Activated CD4-positive, alpha-beta memory T cell treated with anti-CD3 and anti-CD28 coated beads, Interleukin-2, amount 10 ng/mL, durations not matched to agents 7 days and 5 days (primary cell): ENCODE measurements at places on chromosomes 3 and 15. TPM values are rescaled to one million over a fixed set of nuclear protein-coding genes. Genes with fewer than 3 reads are reported as not detected.
A peak's percentile ranks its signal among the peaks of the same experiment; 100 is the strongest.

DNA sequence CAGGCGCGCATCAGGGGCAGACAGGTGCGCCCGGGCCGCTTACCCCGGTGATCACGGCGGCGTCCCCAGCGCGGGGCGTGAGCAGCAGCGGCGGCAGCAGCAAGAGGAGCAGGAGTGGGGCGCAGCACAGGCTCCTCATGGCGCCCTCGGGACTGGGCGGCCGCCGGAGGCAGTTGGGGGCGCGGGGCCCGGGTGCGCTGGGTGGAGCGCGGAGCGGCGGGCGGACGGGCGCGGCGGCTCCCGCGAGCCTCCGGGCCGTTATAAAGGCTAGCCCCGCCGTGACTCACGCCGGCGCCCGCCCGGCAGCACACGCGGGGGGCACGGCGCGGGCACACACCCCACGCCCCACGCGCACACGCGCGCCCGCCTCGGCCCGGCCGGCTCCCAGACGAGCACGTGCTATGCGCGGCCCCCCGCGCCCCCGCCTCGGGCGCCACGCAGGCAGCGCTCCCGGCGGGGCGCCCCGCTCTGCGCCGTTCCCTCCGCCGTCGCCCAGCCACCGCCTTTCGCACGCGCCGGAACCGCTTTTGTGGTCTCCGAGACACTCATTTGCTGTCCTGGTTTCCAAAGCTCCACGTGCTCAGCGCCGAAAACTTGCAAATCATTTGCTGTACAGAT lies at the start of gene PROK2:
Gene PROK2 (minus strand): TSS at position 235 of the 618 bp plus-strand sequence. CDS start 96 bp downstream, at position 139.
- no peak within 1 kb of the TSS for H3K27ac ChIP-seq
- peak; percentile 50 for DNase-seq
- peaks cover 38% of the 10 kb centered on the region for H3K4me1 ChIP-seq
- H3K4me3 ChIP-seq = peak within 1 kb of the TSS; percentile 72
- H3K27me3 ChIP-seq = peaks cover 60% of the 10 kb centered on the region

The ERICH6 gene
- 0.81 TPM for total RNA-seq

DNA sequence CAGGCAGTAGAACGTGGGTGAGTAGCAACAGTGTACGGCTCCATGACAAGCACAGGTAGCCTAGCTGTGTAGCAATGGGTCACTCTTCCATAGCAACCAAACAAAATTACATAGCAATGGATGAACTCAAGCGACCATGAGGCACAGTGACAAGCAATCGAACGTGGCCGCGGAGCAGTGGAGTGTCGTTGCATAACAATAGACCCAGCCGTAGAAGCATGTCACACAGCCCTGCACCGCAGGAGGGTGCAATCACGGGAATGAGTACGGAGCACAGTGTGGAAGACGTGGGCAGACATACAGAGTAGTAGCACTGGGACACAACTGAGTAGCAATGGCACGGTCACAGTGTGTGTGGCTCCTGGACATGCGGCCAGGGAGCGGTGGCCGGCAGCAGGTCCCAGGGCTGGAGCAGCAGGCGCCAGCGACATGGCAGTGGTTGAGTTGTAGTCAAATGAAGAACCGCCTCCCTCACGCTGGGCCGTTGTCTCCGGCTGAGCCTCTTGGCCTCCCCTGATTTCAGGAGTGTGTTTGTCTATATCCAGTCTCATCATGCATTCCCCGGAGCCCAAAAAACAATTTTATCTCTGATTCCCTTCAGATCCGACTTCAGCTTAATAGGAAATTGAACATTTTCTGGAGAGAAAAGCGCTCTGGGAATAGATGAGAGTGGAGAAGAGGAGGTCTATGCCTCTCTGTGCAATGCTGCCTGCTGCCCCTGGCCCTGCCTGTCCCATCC lies 64.1 kb downstream of the CCDC33 start:
- no peaks in the 10 kb centered on the region for H3K36me3 ChIP-seq
- no peak overlapping the region for H3K4me3 ChIP-seq
- DNase-seq = no peak
- no peak overlapping the region for H3K27ac ChIP-seq

GRCh38 chr3:13159890-13160289 lies 86.7 kb upstream of the IQSEC1 start:
- no peak overlapping the region for H3K27ac ChIP-seq
- no peak for DNase-seq
- H3K4me3 ChIP-seq = no peak overlapping the region

DNA sequence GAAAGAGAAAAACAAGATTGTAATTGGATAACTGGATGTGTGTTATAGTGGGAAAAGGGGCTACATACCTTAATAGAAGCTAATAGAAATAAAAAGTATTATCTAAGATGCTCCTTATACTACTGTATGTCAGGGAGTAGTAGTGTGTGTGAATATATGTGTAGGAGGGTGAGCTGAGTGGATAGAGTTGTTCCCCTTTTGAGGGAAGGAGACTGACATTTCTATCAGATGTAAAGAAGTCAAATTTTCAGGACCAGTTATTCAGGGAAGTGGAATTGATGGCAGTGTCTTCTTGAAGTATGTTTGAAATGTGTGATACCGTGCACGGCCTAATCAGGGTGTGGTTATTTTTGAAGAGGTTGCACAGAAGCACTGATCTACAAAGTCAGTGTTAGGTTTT lies 49.1 kb downstream of the PCOLCE2 start:
- H3K27me3 ChIP-seq = peaks cover 31% of the 10 kb centered on the region
- no peak for DNase-seq
- no peak overlapping the region for H3K4me3 ChIP-seq
- H3K36me3 ChIP-seq = no peaks in the 10 kb centered on the region
- H3K4me1 ChIP-seq = no peaks in the 10 kb centered on the region
- H3K27ac ChIP-seq = no peak overlapping the region

DNA sequence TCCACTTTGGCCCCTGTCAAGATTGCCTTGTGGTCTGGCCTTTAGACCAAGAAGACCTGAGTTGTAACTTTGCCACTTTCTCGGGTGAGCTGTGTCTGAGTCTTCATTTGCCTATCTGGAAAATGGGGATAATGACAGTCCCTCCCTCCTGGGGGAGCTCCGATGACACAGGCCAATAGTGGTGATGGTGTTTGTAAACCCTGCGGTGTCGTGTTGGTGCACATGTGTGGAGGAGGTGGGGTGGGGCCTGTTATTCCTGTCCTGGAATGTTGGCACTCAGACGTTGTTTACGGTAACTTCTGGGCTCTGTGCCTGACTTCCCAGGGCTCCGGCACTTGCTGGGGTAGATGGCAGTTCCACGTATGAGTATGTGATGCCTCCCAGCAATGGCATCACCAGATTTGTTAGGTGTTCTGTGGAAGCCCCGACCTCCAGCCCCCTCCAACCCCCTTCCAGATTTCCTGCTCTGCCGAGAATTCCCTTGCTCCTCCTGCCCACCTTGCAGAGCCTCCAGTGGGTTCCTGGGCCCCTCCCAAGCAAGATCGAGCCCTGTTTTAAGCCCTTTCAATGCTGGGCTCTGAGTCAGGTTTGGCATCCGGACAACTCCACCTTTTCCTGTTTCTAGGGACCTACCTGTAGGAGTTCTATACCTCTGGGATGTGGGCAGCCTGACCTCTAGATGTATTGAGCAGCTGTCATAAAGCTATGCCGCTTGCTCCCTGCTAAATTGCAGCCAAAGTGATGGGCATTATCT lies 31.4 kb downstream of the HRH1 start:
- no peak overlapping the region for H3K27ac ChIP-seq
- H3K4me3 ChIP-seq = no peak overlapping the region
- no peaks in the 10 kb centered on the region for H3K36me3 ChIP-seq
- no peaks in the 10 kb centered on the region for H3K4me1 ChIP-seq
- H3K27me3 ChIP-seq = peaks cover 20% of the 10 kb centered on the region

The CALML4 gene
- 13.1 TPM for total RNA-seq

DNA sequence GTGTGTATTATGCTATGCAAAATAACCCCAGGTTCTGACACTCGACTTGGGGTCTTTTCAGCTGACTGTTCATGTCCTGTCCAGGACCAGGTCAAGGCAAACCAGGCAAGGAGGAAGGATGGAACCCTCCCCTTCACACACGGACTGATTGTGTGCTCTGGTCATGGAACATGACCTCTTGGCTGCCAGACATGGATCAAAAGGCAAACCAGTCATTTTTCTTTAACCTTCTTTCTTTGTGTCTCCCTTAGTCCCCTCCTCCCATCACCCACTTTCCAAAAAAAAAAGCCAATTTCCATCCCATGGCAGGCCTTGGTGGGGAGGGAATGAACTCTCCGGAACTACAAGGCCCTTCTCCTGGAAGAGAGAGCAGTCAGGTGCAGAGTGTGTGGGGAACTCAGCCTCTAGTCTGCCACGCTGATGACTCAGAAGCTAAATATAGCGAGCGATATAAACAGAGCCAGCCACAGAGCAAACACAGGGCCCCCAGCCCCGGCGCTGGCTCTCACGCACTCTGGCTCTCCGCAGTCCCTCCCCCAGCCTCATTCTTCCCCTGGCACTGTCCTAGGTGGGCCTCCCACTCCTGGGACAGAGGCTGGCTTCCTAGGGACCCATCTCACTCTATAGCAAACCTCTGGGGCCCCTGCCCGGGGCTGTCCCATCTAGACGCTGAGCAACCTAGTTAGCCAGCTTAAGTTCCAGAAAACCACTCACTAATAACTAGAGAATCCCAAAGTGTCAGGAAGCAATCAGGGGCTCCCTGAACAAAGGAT lies 10.0 kb downstream of the BMF start:
- peaks cover 78% of the 10 kb centered on the region for H3K4me1 ChIP-seq
- H3K4me3 ChIP-seq = peak overlapping the region; percentile 48
- no peaks in the 10 kb centered on the region for H3K27me3 ChIP-seq
- DNase-seq = peak; percentile 81
- peaks cover 17% of the 10 kb centered on the region for H3K36me3 ChIP-seq

DNA sequence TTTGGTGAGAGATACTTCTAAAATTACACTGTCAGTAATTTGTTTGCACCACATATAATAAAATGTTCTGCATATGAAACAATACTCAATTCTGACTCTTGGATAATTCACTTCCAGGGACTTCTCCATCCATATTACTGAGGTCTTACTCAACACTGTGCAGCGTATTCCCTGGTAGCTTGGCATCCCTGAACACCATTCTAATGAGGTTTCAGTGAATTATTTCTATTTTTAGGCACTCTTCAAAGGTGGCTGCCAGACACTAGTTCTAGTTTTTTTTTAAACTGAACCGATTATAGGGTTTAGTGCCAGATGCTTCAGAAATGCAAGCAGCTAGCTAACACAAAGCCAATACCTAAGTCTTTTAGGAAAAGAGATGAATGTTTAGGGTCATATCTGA lies 283.3 kb downstream of the FEZF2 start:
- no peaks in the 10 kb centered on the region for H3K4me1 ChIP-seq
- no peak for DNase-seq
- no peaks in the 10 kb centered on the region for H3K27me3 ChIP-seq
- H3K36me3 ChIP-seq = no peaks in the 10 kb centered on the region

The WDR93 gene
- total RNA-seq = not detected

The KLHL6 gene
- total RNA-seq = 48.6 TPM

GRCh38 chr3:149368201-149368673 lies 9.2 kb downstream of the TM4SF1 start:
- DNase-seq = no peak
- H3K27ac ChIP-seq = no peak overlapping the region
- H3K4me3 ChIP-seq = no peak overlapping the region
- H3K27me3 ChIP-seq = peaks cover 15% of the 10 kb centered on the region

The TNIK gene
- 57.6 TPM for total RNA-seq

DNA sequence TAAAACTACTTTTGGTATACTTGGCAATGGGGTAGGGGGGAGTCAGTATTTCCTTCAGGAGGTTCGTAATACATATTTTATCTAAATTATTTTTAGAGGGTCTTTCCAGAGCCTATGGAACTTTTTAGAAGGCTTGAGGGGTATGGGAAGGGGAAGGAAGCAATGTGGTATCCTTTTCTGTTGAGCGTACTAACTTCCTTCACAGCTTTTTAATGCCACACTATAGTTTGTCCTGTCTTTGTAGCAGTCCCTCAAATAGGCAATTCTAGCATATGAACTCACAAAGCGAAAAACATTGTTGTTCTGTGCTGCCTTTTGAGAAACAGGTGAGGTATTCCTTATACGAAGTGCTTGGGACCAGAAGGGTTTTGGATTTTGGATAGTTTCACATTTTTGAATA lies 22.3 kb upstream of the P2RY13 start:
- no peak overlapping the region for H3K4me3 ChIP-seq
- no peaks in the 10 kb centered on the region for H3K36me3 ChIP-seq
- no peak overlapping the region for H3K27ac ChIP-seq
- peaks cover 14% of the 10 kb centered on the region for H3K4me1 ChIP-seq
- DNase-seq = no peak

GRCh38 chr3:134708671-134709070 lies 57.8 kb upstream of the KY start:
- H3K27me3 ChIP-seq = no peaks in the 10 kb centered on the region
- no peak for DNase-seq
- H3K4me3 ChIP-seq = no peak overlapping the region

DNA sequence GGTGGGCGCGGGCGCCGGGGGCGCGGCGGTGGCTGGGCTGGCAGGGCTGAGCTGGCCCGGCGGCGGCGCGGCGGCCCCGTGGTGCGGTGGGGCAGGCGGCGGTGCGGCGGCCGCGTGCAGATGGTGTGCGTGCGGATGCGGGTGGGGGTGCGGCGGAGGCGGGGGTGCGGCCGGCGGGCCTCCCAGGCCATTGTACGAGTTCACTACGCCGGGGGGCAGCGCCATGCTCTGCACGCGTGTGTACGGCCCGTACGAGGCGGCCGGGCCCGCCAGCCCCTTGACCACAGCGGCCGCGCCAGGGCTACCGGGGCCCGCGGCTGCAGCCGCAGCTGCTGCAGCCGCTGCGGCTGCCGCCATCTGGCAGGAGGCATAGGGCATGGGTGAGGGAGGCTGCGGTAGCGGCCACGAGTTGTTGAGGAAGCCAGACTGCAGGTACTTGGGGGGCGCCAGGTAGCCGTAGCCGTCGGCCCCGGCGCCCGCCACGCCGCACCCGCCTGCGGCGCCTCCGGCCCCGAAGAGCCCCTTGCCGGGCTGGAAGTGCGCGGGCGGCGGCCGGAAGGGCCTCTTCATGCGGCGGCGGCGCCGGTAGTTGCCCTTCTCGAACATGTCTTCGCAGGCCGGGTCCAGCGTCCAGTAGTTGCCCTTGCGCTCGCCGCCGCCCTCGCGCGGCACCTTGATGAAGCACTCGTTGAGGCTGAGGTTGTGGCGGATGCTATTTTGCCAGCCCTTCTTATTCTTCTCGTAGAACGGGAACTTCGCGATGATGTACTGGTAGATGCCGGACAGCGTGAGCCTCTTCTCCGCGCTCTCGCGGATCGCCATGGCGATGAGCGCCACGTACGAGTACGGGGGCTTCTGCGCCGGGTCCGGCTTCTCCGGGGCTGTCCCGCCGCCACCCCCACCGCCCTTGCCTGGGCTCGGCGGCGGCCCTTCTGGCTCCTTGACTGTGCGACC lies 951 bp downstream of the FOXL2 start:
- H3K4me3 ChIP-seq = peak overlapping the region; percentile 47
- no peak for DNase-seq
- H3K27me3 ChIP-seq = peaks cover 86% of the 10 kb centered on the region
- H3K27ac ChIP-seq = no peak overlapping the region
- peaks cover 9% of the 10 kb centered on the region for H3K36me3 ChIP-seq
- H3K4me1 ChIP-seq = peaks cover 35% of the 10 kb centered on the region

- no peaks in the 10 kb centered on the region for H3K36me3 ChIP-seq
- no peak for DNase-seq
- peaks cover 3% of the 10 kb centered on the region for H3K27me3 ChIP-seq
- H3K4me3 ChIP-seq = no peak overlapping the region
Measured at GRCh38 chr3:71536376-71536965, 47.1 kb downstream of the FOXP1 start.

The LRIG1 gene
- 43.7 TPM for total RNA-seq

The LSAMP gene
- total RNA-seq = not detected
